ENCODE measurements at places on chromosomes 2 and 18. TPM values are rescaled to one million over a fixed set of nuclear protein-coding genes. Genes with fewer than 3 reads are reported as not detected.

DNA sequence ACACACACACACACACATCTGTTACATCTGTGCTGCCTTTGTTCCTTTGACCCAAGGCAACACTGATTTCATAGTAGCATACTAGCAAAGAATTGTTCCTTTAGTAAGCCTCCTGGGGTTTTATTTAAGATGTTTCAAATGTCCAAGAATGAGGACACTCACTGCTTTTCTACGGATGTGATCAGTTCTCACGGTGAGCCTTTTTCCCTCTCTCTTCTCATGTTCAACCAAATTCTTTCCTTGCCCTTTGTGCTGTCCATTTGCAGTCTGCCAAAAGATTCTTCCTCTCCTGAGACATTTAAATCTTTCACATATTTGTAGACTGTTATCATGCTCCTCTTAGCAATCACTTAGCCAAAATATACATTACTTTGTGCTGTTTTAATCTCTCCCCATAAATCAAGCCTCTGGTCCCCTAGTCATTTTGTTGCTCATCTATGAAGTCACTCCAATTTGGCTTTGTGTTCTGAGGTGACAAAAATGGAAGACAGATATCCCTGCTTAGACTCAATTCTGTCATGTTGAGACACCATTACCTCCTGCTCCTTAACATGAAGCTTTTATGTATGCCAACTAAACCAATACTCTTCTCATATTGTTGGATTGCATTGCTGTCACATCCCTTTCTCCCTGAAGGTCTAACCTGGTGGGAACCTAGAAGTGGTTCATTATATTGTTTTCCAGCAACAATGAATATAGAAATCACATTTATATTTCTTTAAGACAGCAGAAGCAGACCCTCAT lies 1605.3 kb upstream of the ACVR2A start:
- no peak overlapping the region for H3K27ac ChIP-seq
- no peak overlapping the region for H3K4me3 ChIP-seq
- no peaks in the 10 kb centered on the region for H3K27me3 ChIP-seq
- H3K36me3 ChIP-seq: no peaks in the 10 kb centered on the region
- no peaks in the 10 kb centered on the region for H3K4me1 ChIP-seq
- DNase-seq: no peak

DNA sequence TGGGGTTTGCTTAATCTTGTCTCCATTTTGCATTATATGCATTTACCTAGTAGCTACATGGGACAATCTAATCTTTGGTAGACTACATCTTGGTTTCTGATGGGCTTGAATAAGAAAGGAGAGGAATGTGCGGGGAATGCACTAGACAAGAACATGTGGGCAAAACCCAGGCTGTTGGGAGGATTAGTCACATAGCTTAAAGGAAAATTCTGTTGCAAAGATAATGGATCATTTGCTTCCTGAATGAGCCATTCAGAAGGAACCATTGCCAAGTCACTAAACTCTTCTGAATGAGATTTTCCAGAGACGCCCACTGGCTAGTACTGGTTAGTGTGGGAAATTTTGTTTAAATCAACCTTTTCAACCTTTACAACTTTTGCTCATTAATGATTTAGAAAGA lies 84.8 kb downstream of the OSBPL6 start:
- no peak overlapping the region for H3K4me3 ChIP-seq
- no peak overlapping the region for H3K27ac ChIP-seq
- H3K36me3 ChIP-seq: no peaks in the 10 kb centered on the region

FTCDNL1 gene
- 2.6 TPM for total RNA-seq

CRACDL gene
- total RNA-seq: 1.1 TPM

PDE1A gene
- total RNA-seq: 0.12 TPM

DNA sequence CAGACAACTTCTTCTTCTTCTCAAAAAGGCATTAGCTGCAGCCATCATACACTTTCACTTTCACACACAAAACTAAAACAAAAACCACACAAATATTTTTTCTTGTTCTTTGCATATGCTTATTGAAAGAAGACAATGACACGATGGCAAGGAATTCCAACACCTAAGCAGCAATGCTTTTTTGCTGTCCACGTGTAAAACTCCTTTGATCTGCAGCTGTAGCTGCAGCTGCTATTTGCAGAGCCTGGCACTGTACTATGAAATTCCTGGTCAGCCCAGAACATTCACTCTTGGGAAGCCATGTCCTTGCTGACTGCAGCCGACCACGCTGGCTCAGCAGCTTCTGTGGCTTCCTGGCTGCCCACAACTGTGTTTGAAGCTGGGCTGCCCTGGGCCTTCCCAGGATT lies 316.2 kb downstream of the CDH2 start:
- no peaks in the 10 kb centered on the region for H3K36me3 ChIP-seq
- H3K4me3 ChIP-seq: no peak overlapping the region
- H3K4me1 ChIP-seq: peaks cover 11% of the 10 kb centered on the region
